ENCODE measurements at places on chromosomes 6 and 20. TPM values are rescaled to one million over a fixed set of nuclear protein-coding genes. Genes with fewer than 3 reads are reported as not detected.

Gene PKHD1
- under 0.01 TPM for total RNA-seq

Gene ESR1
- not detected for total RNA-seq

Gene GPR31
- total RNA-seq: not detected

Gene MPIG6B
- not detected for total RNA-seq

Gene MRPL2
- 13.4 TPM for total RNA-seq

Gene BPIFB1
- not detected for total RNA-seq

Gene ELOVL2
- total RNA-seq: 0.09 TPM

Gene BPIFB4
- total RNA-seq: not detected

Gene TCP11
- not detected for total RNA-seq

Gene CBLN4
- not detected for total RNA-seq

Gene PRPF6
- total RNA-seq: 37.5 TPM

Gene RIPOR3
- 11.0 TPM for total RNA-seq

Gene CD24
- 7.5 TPM for total RNA-seq

Gene SLC26A8
- total RNA-seq: not detected

Gene GPSM3
- total RNA-seq: 0.26 TPM

Gene MAS1
- total RNA-seq: not detected

Gene NR2E1
- not detected for total RNA-seq

Gene HUS1B
- not detected for total RNA-seq

Gene ZNF334
- total RNA-seq: 5.4 TPM

Gene HSPA1L
- 0.12 TPM for total RNA-seq

Gene CCDC170
- 0.94 TPM for total RNA-seq

Gene C20orf202
- total RNA-seq: 0.58 TPM

Gene HDGFL1
- total RNA-seq: not detected

Gene TP53TG5
- not detected for total RNA-seq

Gene CRISP2
- total RNA-seq: not detected

Gene SLC17A3
- not detected for total RNA-seq

Gene IPCEF1
- total RNA-seq: not detected

Gene DLL1
- total RNA-seq: not detected

Gene CSTF1
- 26.0 TPM for total RNA-seq

Gene SYCP2L
- not detected for total RNA-seq

Gene NDUFAF5
- total RNA-seq: 3.8 TPM

Gene FOXQ1
- not detected for total RNA-seq

Gene KCNG1
- total RNA-seq: 28.1 TPM

Gene NFKBIL1
- 19.9 TPM for total RNA-seq

Gene GDAP1L1
- total RNA-seq: not detected

Gene LZTS3
- total RNA-seq: 5.7 TPM

Gene KIF6
- not detected for total RNA-seq

Gene SLC44A4
- not detected for total RNA-seq

Gene FERMT1
- total RNA-seq: 3.7 TPM

Gene GLP1R
- not detected for total RNA-seq

Gene PDE10A
- 2.4 TPM for total RNA-seq

Gene TRMT11
- 9.9 TPM for total RNA-seq

All from pericardium fibroblast (primary cell).